Left ventricle myocardium superior (tissue), 1 donor: ENCODE measurements at places on chromosomes 11 and 22. TPM values are rescaled to one million over a fixed set of nuclear protein-coding genes. Genes with fewer than 3 reads are reported as not detected.

MFRP gene
- not detected for total RNA-seq

ARCN1 gene
- total RNA-seq = 97.1 TPM

FAM181B gene
- total RNA-seq = 0.07 TPM

GGT5 gene
- total RNA-seq = 19.8 TPM

OR51E1 gene
- 1.8 TPM for total RNA-seq

SMTNL1 gene
- total RNA-seq = not detected

BLID gene
- not detected for total RNA-seq

POU2AF3 gene
- total RNA-seq = 0.74 TPM

RTN4R gene
- total RNA-seq = 1.2 TPM

CCDC34 gene
- total RNA-seq = 9.8 TPM

STK33 gene
- 22.4 TPM for total RNA-seq

KCNQ1OT1 gene
- 0.35 TPM for total RNA-seq

RASL10A gene
- 1.2 TPM for total RNA-seq

IL18 gene
- 2.3 TPM for total RNA-seq

GLYATL2 gene
- total RNA-seq = 0.50 TPM

CNGA4 gene
- not detected for total RNA-seq

KLHL35 gene
- 0.89 TPM for total RNA-seq

OR8D4 gene
- total RNA-seq = not detected

NLRP10 gene
- not detected for total RNA-seq

EMID1 gene
- total RNA-seq = 0.40 TPM

CCDC87 gene
- 0.25 TPM for total RNA-seq

IGLL1 gene
- total RNA-seq = not detected

TTC36 gene
- total RNA-seq = 1.2 TPM

TMEM45B gene
- 0.10 TPM for total RNA-seq

MPZL3 gene
- 2.6 TPM for total RNA-seq

RAG2 gene
- not detected for total RNA-seq

LTBP3 gene
- total RNA-seq = 77.5 TPM

FGF4 gene
- total RNA-seq = not detected

KRTAP5-3 gene
- total RNA-seq = not detected

AIP gene
- 51.3 TPM for total RNA-seq

STT3A gene
- total RNA-seq = 58.6 TPM

TMEM132A gene
- 5.9 TPM for total RNA-seq

OR4D10 gene
- not detected for total RNA-seq

SLC16A8 gene
- not detected for total RNA-seq

SCGB1D2 gene
- total RNA-seq = 4.0 TPM

OR4X1 gene
- not detected for total RNA-seq

KRTAP5-2 gene
- total RNA-seq = not detected

MAPK11 gene
- 9.1 TPM for total RNA-seq

WBP2NL gene
- 0.47 TPM for total RNA-seq

LIPT2 gene
- 1.7 TPM for total RNA-seq

SLC22A8 gene
- total RNA-seq = not detected

FUT4 gene
- 1.4 TPM for total RNA-seq

SLC22A6 gene
- not detected for total RNA-seq

DGCR6 gene
- 11.2 TPM for total RNA-seq

OR5B21 gene
- total RNA-seq = not detected

GRAP2 gene
- 1.2 TPM for total RNA-seq

GPR152 gene
- not detected for total RNA-seq

GAB4 gene
- not detected for total RNA-seq

OR51B2 gene
- total RNA-seq = not detected

MS4A6A gene
- total RNA-seq = 49.3 TPM

GPR83 gene
- total RNA-seq = 0.17 TPM
